ENCODE measurements at places on chromosomes 4 and X.

GRCh38 chr4:38768968-38769394 lies 13.8 kb downstream of the TLR10 start:
- DNase-seq: no peak

- DNase-seq: no peak
These were observed 37.1 kb downstream of the SLC39A8 start for GRCh38 chr4:102308032-102308799.

DNA sequence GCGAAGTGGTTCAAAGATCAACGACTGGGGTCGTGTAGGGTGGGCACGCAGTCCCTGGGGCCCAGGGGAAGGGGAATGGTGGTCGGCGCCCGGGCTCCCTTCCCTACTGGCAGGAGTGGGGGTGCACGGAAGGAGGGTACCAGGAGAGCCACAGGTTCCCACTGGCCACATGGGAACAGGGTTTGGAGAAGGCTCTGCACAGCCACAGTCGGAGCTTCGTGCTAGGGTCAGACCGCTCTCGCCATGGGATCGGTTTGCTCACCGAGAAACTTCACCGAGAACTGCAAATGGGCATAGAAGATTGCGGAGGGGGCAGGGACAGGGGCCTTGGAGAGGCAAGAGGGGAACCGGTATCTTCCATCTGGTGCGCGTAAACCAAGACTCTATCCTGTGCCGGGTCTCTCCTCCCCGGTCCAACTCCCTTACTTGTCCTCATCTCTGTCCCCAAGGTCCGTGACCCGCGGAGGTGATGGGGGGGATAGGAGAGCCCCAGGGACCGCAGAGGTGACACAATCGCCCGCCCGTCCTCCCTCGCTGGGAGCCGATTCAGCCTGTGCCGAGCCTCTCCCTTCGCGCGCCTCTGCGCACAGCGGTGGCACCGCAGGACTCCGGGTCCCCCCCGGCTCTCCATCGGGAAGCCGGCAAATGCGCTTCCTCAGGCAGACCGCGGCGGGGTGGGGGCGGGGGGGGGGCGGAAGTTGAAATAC lies 1.0 kb downstream of the SCD5 start:
- DNase-seq: peak; percentile 45

GRCh38 chr4:100823993-100824323 lies 306.1 kb upstream of the EMCN start:
- no peak for DNase-seq

- no peak for DNase-seq
These were observed 168.4 kb upstream of the NRK start for GRCh38 chrX:105653891-105654290.

GRCh38 chr4:78099058-78099457 lies 41.9 kb downstream of the FRAS1 start:
- DNase-seq: no peak

DNA sequence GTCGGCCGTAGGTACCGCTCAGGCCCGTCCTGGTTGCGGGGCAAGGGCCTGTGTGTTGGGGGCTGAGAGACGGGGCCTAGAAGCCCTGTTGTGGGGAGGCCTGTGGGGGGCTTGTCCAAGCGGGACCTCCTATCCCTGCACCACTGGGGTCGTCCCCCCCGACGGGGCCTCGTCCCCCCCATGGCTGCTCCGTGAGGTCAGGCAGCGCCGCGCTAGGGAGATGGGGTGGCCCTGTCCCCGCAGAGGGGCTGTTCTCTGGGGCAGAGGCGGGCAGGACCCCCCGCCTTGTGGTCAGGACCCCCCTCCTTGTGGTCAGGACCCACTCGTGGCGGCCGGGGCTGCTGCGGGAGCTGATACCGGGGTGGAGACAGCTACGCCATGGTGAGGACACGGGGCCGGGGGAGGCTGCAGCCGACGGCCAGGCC lies 12.1 kb upstream of the GTPBP6 start:
- DNase-seq: no peak

DNA sequence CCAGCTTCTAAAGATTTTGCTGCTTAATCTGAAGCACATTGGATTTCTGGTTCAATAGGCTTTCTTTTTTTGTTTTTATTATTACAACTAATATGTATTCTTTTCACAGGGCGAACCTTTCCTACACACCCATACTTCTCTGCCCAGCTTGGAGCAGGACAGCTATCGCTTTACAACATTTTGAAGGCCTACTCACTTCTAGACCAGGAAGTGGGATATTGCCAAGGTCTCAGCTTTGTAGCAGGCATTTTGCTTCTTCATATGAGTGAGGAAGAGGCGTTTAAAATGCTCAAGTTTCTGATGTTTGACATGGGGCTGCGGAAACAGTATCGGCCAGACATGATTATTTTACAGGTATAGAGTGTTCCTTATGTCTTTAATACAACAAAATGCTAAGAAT lies 155.4 kb downstream of the PTTG2 start:
- no peak for DNase-seq

GRCh38 chrX:15299941-15300851 lies 15.2 kb downstream of the ASB11 start:
- DNase-seq: no peak

- no peak for DNase-seq
These were observed 49.7 kb upstream of the TLR3 start for GRCh38 chr4:186019269-186019668.

DNA sequence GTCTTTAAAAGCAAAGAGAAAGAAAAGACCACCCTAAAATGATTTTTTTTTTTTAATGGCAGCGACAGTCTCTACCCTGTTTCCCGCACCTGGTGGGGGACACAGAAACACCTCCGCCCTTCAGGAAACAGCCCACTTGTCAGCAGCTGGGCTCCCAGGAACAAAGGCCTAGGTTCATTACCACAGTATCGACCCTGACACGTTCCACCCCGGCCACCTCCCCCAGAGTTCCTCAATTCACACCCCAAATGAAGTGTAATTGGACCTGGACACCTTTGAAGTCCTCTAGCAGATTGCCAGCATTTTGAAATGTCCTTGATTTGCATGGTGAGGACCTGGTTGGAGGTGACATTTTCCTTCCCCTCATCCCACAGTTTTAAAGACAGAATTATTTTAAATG lies 175.0 kb upstream of the BCOR start:
- DNase-seq: no peak

DNA sequence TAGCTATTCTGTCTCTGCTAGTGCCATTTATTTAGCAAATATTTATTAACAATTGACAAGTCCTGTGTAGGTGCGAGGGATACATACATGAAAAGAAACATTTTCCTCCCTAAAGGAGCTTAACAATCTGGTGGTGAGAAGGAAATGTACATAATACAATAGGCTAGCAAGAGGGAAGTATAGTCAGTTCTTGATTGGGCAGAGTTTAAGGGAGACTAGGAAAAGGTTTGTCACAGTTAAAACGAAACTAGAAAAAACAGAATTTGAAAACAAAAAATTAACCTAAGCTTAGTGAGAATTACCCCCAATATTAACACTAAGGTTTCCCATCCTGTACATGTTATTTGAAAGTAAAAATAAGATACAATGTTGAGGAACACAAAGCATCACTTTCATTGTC lies 8.6 kb upstream of the MAML3 start:
- no peak for DNase-seq

- no peak for DNase-seq
These were observed 42.3 kb upstream of the FAT1 start for GRCh38 chr4:186765673-186766546.

- DNase-seq: no peak
These were observed 98.9 kb upstream of the PDLIM3 start for GRCh38 chr4:185634066-185634652.

GRCh38 chr4:32142075-32142474 lies 1421.9 kb downstream of the PCDH7 start:
- DNase-seq: no peak

- DNase-seq: peak; percentile 53
These were observed 152.3 kb upstream of the PRDX4 start for GRCh38 chrX:23515028-23515427.

DNA sequence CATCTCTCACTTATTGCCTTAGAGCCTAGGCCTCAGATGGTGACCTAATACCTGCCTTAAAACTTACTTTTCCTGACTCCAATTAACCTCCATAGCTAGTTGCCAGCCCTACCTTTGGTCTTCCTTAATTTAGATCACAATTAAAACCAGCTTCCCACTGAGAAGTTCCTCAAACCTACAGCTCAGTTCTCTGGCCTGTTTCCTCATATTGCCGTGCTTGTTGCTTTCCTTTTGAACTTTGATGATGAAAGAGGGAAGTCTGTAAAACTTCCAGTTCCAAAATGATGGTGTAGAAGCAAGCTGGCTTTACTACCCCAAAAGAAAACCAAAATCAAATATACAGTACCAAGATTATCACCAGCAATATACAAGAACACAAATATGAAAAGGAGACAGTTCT lies 28.9 kb upstream of the CAMK2D start:
- no peak for DNase-seq

All from COR-L47 (cell line).